ENCODE measurements at places on chromosomes 2 and 18. TPM values are rescaled to one million over a fixed set of nuclear protein-coding genes. Genes with fewer than 3 reads are reported as not detected.

Gene ABHD1
- 0.08 TPM for polyA plus RNA-seq

Gene PROKR1
- 0.02 TPM for polyA plus RNA-seq

Gene XDH
- polyA plus RNA-seq = 4.7 TPM

Gene SUCLG1
- 115 TPM for polyA plus RNA-seq

Gene B4GALT6
- 1.2 TPM for polyA plus RNA-seq

Gene DCDC2C
- not detected for polyA plus RNA-seq

Gene PTPRN
- 0.14 TPM for polyA plus RNA-seq

Gene DSC2
- polyA plus RNA-seq = 63.5 TPM

Gene CDH2
- 0.12 TPM for polyA plus RNA-seq

Gene BUB1
- polyA plus RNA-seq = 2.3 TPM

Gene SEMA4C
- 13.1 TPM for polyA plus RNA-seq

Gene CROCC2
- 0.12 TPM for polyA plus RNA-seq

Gene GKN1
- polyA plus RNA-seq = 6.2 TPM

Gene MEIS1
- polyA plus RNA-seq = 16.8 TPM

Gene C2orf72
- 0.28 TPM for polyA plus RNA-seq

Gene NEU2
- polyA plus RNA-seq = not detected

Gene ANKRD30BL
- not detected for polyA plus RNA-seq

Gene SGO2
- polyA plus RNA-seq = 1.3 TPM

Gene TPO
- polyA plus RNA-seq = 1.5 TPM

Gene RPIA
- polyA plus RNA-seq = 20.1 TPM

Gene ZBTB7C
- polyA plus RNA-seq = 20.6 TPM

Gene STK17B
- 2.2 TPM for polyA plus RNA-seq

Gene POTEJ
- not detected for polyA plus RNA-seq

Gene TEX44
- polyA plus RNA-seq = not detected

Gene EVX2
- polyA plus RNA-seq = not detected

Gene POTEF
- not detected for polyA plus RNA-seq

Gene CAPN14
- 141 TPM for polyA plus RNA-seq

Gene NT5DC4
- not detected for polyA plus RNA-seq

Gene APLF
- 1.1 TPM for polyA plus RNA-seq

Gene IL18RAP
- polyA plus RNA-seq = 1.2 TPM

Gene DUSP2
- 3.2 TPM for polyA plus RNA-seq

Gene GPR55
- 0.28 TPM for polyA plus RNA-seq

Gene MC2R
- polyA plus RNA-seq = not detected

Gene ABCG5
- polyA plus RNA-seq = 0.01 TPM

Gene SERPINB7
- polyA plus RNA-seq = 0.94 TPM

Gene CCBE1
- 0.18 TPM for polyA plus RNA-seq

Gene FBXO48
- 0.44 TPM for polyA plus RNA-seq

Gene VWA3B
- polyA plus RNA-seq = 0.01 TPM

Gene C1QL2
- polyA plus RNA-seq = not detected

Gene SERPINB11
- 6.4 TPM for polyA plus RNA-seq

Gene ACSL3
- 43.9 TPM for polyA plus RNA-seq

Gene CYP27A1
- polyA plus RNA-seq = 3.3 TPM

Gene ZNF396
- polyA plus RNA-seq = 0.65 TPM

Gene ALLC
- polyA plus RNA-seq = 0.04 TPM

Gene UPP2
- polyA plus RNA-seq = not detected

Gene RNF125
- 1.2 TPM for polyA plus RNA-seq

Gene EEF1B2
- 1,031 TPM for polyA plus RNA-seq

Gene TXNDC2
- not detected for polyA plus RNA-seq

Gene PRKAG3
- polyA plus RNA-seq = 0.02 TPM

Gene RNU2-63P
- not detected for polyA plus RNA-seq

Gene STARD6
- not detected for polyA plus RNA-seq

Gene C2orf78
- not detected for polyA plus RNA-seq

Gene NGEF
- polyA plus RNA-seq = 8.4 TPM

Data from esophagus (tissue), 2 donors.